ENCODE measurements at places on chromosomes 12 and 14. TPM values are rescaled to one million over a fixed set of nuclear protein-coding genes. Genes with fewer than 3 reads are reported as not detected.

The STRN3 gene
- polyA plus RNA-seq = 4.8 TPM

The ZCCHC8 gene
- polyA plus RNA-seq = 13.8 TPM

The NRXN3 gene
- polyA plus RNA-seq = 2.6 TPM

The MRPL42 gene
- 57.5 TPM for polyA plus RNA-seq

The UTP20 gene
- polyA plus RNA-seq = 6.6 TPM

The GPD1 gene
- polyA plus RNA-seq = 0.45 TPM

The KCNMB4 gene
- polyA plus RNA-seq = 10.0 TPM

The WNT5B gene
- polyA plus RNA-seq = 1.2 TPM

The MEG3 gene
- polyA plus RNA-seq = 0.17 TPM

The PMCH gene
- not detected for polyA plus RNA-seq

The FOXN4 gene
- 0.78 TPM for polyA plus RNA-seq

The NRL gene
- polyA plus RNA-seq = 2.2 TPM

The SELPLG gene
- polyA plus RNA-seq = 0.18 TPM

The MAP4K5 gene
- 7.6 TPM for polyA plus RNA-seq

The CLECL1 gene
- not detected for polyA plus RNA-seq

The ACTN1 gene
- 302 TPM for polyA plus RNA-seq

The ATN1 gene
- polyA plus RNA-seq = 20.6 TPM

The OR10A7 gene
- polyA plus RNA-seq = not detected

The SLC2A14 gene
- 11.1 TPM for polyA plus RNA-seq

The FKBP11 gene
- 53.9 TPM for polyA plus RNA-seq

The CACNA1C gene
- 0.97 TPM for polyA plus RNA-seq

The GPATCH2L gene
- polyA plus RNA-seq = 36.9 TPM

The HOXC4 gene
- polyA plus RNA-seq = not detected

The NAV3 gene
- 0.41 TPM for polyA plus RNA-seq

The FGF23 gene
- 0.35 TPM for polyA plus RNA-seq

The PRKAB1 gene
- 32.1 TPM for polyA plus RNA-seq

The KRT82 gene
- not detected for polyA plus RNA-seq

The ANO2 gene
- 1.7 TPM for polyA plus RNA-seq

The PRH1 gene
- polyA plus RNA-seq = 4.5 TPM

The PRKAG1 gene
- 57.5 TPM for polyA plus RNA-seq

The PLEKHG7 gene
- not detected for polyA plus RNA-seq

The AKAP5 gene
- polyA plus RNA-seq = 0.36 TPM

The PSEN1 gene
- polyA plus RNA-seq = 10.1 TPM

The RD3L gene
- polyA plus RNA-seq = not detected

The PFKM gene
- polyA plus RNA-seq = 62.6 TPM

The DCAF11 gene
- polyA plus RNA-seq = 60.4 TPM

The CPNE6 gene
- 0.05 TPM for polyA plus RNA-seq

The SLC25A47 gene
- polyA plus RNA-seq = not detected

The IL31 gene
- not detected for polyA plus RNA-seq

The LRRIQ1 gene
- 0.13 TPM for polyA plus RNA-seq

The INF2 gene
- 42.3 TPM for polyA plus RNA-seq

The CEBPE gene
- polyA plus RNA-seq = 0.05 TPM

The NINJ2 gene
- polyA plus RNA-seq = 1.4 TPM

The GDF3 gene
- 4.3 TPM for polyA plus RNA-seq

The EFS gene
- polyA plus RNA-seq = 39.0 TPM

The TGM1 gene
- 1.8 TPM for polyA plus RNA-seq

The ZNF891 gene
- polyA plus RNA-seq = 1.3 TPM

The C12orf56 gene
- polyA plus RNA-seq = 2.0 TPM

The RBMS2 gene
- 9.6 TPM for polyA plus RNA-seq
